ENCODE measurements at places on chromosomes 12 and 14. TPM values are rescaled to one million over a fixed set of nuclear protein-coding genes. Genes with fewer than 3 reads are reported as not detected.

The TTC7B gene
- 43.2 TPM for total RNA-seq

The CCDC177 gene
- not detected for total RNA-seq

- DNase-seq = peak; percentile 88
- H3K27me3 ChIP-seq = no peaks in the 10 kb centered on the region
- peaks cover 16% of the 10 kb centered on the region for H3K36me3 ChIP-seq
- H3K27ac ChIP-seq = peak overlapping the region; percentile 96
These were observed 100.9 kb downstream of the EPS8 start for GRCh38 chr12:15688202-15688736.

- no peak for DNase-seq
- no peak overlapping the region for H3K27ac ChIP-seq
- H3K36me3 ChIP-seq = peaks cover 15% of the 10 kb centered on the region
- no peaks in the 10 kb centered on the region for H3K27me3 ChIP-seq
- H3K4me1 ChIP-seq = no peaks in the 10 kb centered on the region
- no peak overlapping the region for H3K4me3 ChIP-seq
These were observed 283.9 kb downstream of the TMTC2 start for GRCh38 chr12:82970614-82971013.

GRCh38 chr14:99995700-99996356 lies 69.4 kb upstream of the EVL start:
- peaks cover 28% of the 10 kb centered on the region for H3K4me1 ChIP-seq
- no peak overlapping the region for H3K27ac ChIP-seq
- no peak overlapping the region for H3K4me3 ChIP-seq
- H3K36me3 ChIP-seq = peaks cover 5% of the 10 kb centered on the region
